ENCODE measurements at places on chromosomes 3 and 15.

GRCh38 chr3:50323614-50324199 is 1.2 kb upstream of the HYAL2 start:
- ATAC-seq = no peak

DNA sequence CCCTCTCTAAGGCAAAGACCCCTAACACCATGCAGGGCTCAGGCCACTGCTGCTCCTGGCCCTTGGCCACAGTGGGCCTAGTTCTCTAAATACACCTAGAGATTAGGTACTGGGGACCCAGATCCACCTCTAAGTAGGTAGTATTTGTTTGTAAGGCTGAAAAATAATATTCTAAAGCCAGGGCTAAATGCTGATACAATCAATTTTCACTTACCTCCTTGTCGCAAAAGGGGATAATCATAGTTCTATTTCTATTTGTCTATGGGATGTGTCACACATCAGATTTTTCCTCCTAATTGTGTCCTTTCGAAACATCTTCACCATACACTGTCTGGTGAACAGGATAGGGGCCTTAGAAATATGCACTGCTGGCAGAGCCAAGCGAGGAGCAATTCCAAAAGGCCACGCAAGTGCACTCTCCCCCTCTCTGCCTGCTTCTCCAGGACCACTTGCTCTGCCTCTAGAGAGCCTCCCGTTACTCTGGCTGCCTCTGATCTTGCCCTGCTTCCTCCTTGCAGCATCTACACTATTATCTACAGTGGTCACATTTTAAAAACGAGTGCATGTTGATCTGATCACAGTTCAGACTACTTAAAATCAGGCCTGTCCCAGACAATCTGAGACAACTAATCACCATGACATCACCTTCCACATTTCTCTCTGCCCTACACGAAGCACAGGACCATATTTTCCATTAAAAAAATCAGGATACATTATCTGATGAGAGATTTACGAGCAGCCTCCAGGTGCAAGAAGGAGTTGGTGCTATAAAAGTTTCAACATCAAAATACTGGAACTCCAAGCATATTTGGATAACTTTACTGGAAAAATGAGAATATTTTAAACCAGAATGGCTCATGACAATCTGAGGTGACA is 115.4 kb downstream of the MYLK start:
- no peak for ATAC-seq

GRCh38 chr3:114380233-114380651 is 86.4 kb downstream of the TIGIT start:
- peak; percentile 58 for ATAC-seq

DNA sequence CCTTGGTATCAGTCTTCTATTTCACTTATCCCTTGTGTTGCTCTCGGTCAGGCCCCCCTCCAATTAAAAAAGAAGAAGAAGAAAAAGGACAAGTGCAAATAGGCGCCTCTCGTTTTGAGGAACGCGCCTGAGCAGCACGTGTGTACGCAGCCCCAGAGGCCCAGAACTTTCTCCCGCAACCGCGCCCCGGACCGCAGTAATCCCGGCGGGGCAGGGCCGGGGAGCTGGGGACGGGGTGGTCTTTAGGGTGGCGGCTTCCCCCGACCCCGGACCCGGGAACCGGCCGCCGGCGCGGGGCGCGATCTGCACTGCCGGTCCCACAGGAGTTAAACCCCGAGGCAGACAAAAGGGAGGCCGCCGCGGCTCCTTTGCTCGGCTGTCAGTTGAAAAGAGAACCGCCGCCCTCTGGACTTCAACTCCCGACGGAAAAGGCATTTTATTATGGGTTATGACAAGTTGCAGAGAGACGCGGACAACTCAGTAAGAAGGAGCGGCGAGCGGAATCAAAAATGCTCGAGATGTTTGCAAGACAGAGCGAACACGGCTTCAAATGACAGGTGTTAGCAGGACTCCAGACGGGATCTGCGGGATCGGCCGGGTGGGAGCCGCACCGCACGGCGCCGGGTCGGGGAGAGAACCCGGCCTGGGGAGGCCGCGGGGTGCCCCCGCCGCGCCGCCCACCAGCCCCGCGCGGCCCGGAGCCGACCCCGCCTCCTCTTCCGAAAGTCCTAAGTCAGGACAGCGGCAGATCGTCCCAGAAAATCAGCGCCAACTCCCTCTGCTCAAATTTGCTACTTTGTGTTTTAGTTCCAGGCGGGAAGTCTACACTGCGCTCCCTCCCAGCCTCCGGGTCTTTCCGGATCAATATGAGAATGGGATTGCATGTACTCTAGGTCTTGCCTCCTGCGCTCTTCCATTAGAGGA is 79.0 kb downstream of the NR2F2 start:
- no peak for ATAC-seq

DNA sequence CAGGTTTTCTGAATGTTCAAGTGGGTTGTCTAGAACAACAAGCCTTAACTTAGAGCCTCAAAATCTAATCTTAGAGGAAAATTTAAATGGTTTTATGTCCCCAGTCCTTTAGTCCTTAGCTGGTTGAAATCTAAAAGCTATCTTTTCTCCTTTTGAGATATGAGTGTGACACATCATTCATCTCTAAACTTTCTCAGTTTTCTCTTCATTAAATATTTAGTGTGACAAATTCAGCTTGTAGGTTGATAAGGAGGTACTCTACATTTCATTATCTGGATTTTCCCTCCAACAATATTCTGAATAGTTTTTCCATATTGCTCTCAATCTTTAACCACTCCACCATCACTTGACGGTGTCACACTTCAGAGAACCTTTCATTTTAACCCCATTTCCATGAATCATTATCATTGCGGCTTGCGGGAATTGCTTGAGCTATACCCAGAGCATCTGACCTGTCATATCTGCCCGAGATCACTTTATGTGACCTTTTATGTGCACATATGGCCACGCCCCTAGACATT is 16.1 kb upstream of the ATP8B4 start:
- ATAC-seq = no peak

DNA sequence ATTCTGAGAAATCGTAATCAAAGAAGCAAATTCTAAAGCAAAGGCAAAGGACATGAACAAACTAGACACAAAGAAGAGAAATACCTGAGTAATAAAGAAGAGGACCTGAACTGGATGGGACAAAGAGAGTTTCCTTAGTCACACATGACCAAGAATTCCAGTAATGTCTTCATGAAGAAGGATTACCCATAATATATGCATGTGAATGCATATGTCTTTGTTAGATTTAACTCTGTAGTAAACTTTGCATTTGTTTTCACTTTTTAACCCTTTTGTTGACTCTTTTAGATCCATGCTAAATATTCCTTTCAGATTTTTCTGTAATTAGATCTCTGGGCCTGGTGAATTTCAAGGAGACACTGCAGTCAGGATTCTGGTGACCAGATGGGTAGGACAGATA is 279.8 kb downstream of the ARRDC4 start:
- ATAC-seq = no peak

GRCh38 chr3:30747771-30748281 is 141.4 kb downstream of the TGFBR2 start:
- peak; percentile 79 for ATAC-seq

GRCh38 chr3:101170806-101171558 is 149.4 kb downstream of the IMPG2 start:
- ATAC-seq = no peak

DNA sequence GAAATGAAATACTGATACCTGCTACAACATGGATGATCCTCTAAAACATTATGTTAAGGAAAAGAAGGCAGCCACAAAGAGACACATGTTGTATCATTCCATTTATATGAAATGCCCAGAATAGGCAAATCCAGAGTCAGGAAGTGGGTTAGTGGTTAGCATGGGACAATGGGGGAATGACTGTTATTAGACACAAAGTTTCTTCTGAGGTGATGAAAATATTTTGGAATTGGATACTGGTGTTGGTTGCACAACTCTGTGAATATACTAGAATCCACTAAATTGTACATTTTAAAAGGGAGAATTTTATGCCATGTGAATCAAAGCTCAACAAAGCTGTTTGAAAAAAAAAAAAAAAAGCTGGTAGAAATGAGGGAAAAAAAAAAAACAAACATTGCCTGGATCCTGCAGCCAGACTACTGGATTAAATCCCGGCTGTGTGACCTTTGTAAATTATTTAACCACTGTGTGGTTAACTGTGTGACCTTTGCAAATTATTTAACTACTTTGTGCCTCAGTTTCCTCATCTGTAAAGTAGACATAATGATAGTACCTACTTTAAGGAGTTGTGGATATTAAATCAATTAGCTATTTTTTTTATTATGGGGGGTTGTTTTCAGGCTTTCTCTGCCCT is 75.6 kb upstream of the PRICKLE2 start:
- no peak for ATAC-seq

- ATAC-seq = no peak
Observed at GRCh38 chr3:25581335-25581734, 83.4 kb downstream of the TOP2B start.

GRCh38 chr15:39171944-39172368 is 408.9 kb upstream of the THBS1 start:
- peak; percentile 100 for ATAC-seq

GRCh38 chr3:45100981-45101407 is 45.2 kb downstream of the CDCP1 start:
- no peak for ATAC-seq

- no peak for ATAC-seq
Observed at GRCh38 chr15:56798639-56799038, 65.3 kb upstream of the ZNF280D start.

DNA sequence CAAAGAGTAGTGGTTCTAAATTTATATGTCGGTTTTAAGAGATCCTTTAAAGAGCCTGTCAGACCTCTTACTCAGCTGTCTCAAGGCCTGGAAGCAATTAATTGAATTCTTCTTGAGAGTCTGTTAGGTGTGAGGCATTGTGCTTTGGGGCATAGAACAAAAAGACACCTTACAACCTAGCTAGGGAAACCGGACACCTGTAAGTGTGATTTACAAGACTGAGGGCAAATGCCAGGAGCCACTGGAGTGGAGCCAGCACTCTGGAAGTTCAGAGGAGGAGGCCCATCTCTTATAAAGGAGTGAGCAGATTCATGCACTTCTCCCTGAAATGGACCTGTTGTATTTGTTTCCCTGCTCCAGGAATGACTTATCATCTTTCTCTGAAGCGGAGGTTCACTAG is 97.7 kb upstream of the NUDT16 start:
- no peak for ATAC-seq

- peak; percentile 12 for ATAC-seq
Observed at GRCh38 chr3:151900884-151901643, 27.6 kb downstream of the SUCNR1 start.

DNA sequence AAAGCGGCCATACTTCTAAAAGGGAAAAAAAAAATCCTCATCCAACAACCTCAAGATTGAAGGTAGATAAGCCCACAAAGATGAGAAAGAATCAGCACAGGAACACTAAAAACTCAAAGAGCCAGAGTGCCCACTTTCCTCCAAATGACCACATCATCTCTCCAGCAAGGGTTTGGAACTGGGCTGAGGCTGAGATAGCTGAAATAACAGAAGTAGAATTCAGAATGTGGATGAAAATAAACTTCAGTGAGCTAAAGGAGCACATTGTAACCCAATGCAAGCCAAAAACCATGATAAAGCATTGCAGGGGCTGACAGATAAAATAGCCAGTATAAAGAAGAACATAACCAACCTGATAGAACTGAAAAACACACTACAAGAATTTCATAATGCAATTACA is 158.7 kb upstream of the UBE2E2 start:
- no peak for ATAC-seq

- peak; percentile 86 for ATAC-seq
Observed at GRCh38 chr3:151918253-151919029, 45.0 kb downstream of the SUCNR1 start.

DNA sequence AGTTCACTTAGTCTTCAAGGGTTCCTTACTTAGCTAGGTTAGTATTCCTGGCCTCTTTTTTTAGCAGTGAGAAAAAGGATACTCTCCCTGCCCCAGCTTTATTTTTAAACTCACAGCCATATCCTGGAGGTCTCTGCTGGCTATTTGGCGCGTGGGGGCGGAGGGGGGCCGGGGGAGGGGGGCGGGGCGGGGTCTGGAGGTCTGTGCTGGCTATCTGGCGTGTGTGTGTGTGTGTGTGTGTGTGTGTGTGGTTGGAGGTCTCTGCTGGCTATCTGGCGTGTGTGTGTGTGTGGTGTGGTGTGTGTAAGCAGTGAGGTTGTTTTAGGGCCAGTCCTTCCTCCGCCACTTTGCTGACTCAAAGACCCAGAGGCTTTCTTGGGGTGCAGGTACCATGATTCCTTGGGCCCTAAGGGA is 579 bp upstream of the PLAAT1 start:
- ATAC-seq = no peak

DNA sequence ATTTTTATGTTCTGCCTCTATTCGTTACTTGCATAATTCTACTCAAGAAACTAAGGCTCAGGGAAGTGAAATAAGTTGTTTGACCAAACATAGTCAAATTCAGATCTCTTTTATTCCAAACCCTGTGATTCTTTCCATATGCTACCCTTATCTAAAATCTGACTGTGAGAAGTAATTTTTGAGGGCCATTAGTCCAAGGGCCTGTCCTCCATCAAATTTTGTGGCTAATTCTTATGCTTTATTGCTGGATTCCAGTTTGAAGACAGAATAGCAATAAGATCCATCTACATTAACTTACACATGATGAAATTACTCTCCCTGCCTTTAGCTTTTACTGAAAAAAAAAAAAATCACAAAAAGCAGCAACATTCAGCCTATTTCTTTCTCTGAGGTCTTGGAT is 74.0 kb downstream of the ZIC1 start:
- peak; percentile 28 for ATAC-seq

- no peak for ATAC-seq
Observed at GRCh38 chr3:114241262-114241661, 3.9 kb upstream of the ZNF80 start.

GRCh38 chr3:195906865-195907683 is 1.3 kb downstream of the TNK2 start:
- ATAC-seq = no peak

GRCh38 chr3:40079847-40080240 is 229.7 kb upstream of the EIF1B start:
- ATAC-seq = peak; percentile 65

GRCh38 chr3:17431004-17431403 is 311.4 kb downstream of the TBC1D5 start:
- peak; percentile 79 for ATAC-seq

DNA sequence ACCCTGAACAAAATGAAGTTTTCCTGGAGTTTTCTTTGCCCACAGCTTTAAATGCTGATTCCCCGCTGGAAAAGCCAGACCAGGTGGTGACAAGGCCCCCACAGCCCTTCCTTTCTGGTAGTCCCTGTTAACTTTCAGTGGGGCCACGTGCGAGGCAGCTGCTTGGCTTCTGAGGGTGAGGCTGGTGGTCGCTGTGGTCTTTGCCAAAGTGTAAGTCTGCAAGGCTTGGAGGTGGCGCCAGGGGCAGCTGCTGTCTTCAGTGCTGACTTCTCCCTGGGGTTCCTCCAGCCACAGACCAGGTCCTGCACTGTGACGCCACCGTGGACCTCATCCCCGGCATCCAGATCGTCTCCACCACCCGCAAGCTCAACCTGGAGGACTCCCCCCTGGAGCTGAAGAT is 54.1 kb upstream of the TAMM41 start:
- no peak for ATAC-seq

- ATAC-seq = no peak
Observed at GRCh38 chr15:94780166-94780565, 548.8 kb downstream of the MCTP2 start.

GRCh38 chr3:107983247-107983646 is 107.6 kb downstream of the CD47 start:
- no peak for ATAC-seq

- no peak for ATAC-seq
Observed at GRCh38 chr3:27034255-27034654, 334.9 kb downstream of the NEK10 start.
